Stimulated activated CD4-positive, alpha-beta T cell treated with anti-CD3 and anti-CD28 coated beads, Interleukin-1b, Interleukin-23, amount 100 ng/mL, for 1 hour (primary cell): ENCODE measurements at places on chromosomes 12 and 14.

DNA sequence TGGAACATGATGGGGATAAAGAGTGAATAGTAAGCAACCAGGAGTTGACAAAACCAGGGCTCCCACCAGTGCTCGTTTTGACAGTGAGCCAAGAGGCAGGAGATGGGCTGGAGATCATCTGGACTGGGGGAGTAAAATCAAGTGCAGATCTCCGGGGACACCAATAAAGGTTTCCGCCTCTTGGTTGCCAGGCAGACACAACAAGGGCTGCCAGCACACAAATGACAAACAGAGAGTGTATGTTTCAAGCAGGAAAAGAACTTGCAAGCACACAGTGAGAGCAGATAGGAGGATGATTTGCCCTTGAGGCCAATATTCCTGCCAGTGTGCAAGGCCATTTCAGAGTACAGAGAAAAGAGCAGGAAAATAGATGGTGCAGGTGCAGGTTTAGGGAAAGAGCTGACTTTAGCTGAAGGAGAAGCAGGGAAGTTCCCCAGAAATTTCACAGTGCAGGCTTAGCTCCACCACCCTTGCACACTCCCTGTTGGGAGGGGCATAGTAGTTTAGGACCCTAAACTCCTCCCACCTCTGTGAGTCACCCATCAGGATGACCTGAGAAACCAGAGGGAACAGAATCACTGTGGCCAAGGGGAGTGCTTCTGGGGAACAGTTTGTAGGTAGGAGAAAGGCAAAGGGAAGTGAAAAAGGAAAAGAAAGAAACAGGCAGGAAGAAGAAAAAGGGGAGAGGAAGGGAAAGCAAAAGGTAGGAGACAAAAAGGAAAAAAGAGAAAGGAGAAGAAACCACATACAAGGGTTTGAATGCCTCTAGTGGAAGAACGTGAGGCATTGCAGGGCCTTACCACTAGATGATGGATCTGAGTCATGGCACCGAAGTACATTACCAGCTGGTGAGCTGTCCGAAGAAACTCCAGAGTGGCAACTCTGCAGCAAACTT is 404.4 kb downstream of the SLC6A15 start:
- DNase-seq, result no peak

DNA sequence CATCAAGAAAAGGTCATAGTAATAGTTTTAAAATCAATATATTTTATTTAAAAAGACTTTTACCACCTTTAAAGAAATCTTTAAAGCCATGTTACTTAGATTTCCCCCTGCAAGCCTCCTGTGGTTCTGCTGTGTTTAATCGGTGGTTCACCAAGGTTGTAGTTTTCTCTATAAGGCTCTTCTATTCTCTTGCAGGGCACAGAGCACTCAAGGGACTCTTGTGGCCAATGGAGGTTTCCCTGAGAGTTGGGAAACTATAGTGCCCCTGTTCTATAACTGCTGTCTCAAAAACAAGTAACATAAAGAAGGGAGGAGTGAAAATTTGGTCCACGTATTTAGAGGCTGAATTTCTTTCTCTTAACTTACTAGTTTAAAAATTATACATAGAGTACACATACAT is 25.0 kb downstream of the DACT1 start:
- no peak for DNase-seq

DNA sequence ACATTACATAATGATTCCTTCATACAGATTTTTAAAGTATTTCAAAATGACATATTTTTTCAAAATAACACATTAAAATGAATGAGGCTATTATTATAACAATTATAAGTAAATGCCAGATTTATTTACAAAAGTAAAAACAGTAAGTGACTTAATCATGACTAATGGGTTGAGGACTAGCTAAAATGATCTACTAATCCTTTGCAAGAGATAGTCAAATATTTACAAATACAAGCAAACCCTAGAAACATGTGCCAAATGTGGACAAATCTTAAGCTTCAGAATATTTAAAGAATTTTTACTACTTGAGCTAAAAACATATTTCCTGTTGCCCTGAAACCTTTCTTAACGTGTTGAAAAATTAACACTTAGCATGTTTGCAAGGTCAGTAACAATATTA is 74.8 kb downstream of the KIF21A start:
- no peak for DNase-seq

- no peak for DNase-seq
These were observed 212.9 kb upstream of the FAR2 start for GRCh38 chr12:28936221-28936620.

- DNase-seq, result no peak
These were observed 71.7 kb upstream of the GPATCH2L start for GRCh38 chr14:76080025-76080424.

- no peak for DNase-seq
These were observed 172.3 kb downstream of the DUSP6 start for GRCh38 chr12:89179983-89180382.

DNA sequence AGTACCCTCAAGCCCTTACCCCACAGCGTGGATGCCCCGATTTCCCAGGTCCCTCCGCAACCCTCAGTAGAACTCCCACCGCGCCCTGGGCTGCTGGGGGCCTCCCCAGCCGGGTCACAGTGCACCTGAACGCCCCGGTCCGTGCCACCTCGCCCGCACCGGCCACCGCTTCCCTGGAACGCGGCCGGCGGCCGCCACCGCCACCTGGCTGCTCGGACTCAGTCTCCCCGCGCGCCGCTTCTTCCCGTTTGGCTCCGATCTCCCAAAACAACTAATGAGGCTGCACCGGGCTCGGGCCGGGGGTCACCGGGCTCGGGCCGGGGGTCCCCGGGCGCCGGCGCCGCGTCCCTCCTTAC is 1.0 kb downstream of the ITPK1 start:
- DNase-seq, result no peak

DNA sequence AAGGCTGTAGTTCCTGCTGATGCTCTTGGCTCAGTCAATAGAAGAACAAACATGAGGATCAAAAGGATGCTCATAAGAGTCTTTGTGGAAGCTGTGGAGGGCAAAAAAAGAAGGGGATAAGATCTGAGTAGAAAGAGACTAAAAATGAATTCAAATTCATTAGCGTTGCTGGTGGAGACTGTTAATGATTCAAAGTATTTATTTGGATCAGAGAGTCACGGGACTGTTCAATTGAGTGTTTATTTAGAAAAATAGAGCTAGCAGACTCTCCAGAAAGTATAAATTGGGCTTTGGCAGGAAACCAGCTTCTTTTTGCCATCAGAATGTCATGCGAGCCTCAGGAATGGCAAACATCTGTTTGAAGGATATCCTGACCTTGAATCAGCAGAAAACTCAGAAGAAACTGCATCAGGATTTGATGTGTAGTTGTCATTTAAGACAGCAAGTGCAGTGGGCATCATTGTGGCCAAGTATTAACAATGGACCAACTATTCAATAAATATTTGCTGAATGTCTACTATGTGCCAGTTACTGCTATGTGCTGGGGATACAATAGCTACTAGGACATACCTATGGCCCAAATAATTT is 126.4 kb downstream of the TBC1D30 start:
- DNase-seq, result no peak

DNA sequence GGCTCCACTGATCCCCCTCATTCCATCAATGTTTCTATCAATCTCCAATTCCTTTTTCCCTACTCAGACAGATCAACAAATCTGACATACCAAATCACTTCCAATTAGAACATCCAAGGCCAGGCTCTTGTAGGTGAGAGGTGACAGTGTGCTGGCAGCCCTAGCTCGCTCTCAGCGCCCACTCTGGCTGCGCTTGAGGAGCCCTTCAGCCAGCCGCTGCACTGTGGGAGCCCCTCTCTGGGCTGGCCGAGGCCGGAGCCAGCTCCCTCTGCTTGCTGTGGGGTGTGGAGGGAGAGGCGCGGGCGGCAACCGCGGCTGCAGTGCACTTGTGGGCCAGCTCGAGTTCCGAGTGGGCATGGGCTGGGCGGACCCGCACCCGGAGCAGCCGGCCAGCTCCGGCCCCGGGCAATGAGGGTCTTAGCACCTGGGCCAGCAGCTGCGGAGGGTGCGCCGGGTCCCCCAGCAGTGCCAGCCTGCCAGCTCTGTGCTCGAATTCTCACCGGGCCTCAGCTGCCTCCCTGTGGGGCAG is 6.0 kb upstream of the ITPR2 start:
- no peak for DNase-seq

DNA sequence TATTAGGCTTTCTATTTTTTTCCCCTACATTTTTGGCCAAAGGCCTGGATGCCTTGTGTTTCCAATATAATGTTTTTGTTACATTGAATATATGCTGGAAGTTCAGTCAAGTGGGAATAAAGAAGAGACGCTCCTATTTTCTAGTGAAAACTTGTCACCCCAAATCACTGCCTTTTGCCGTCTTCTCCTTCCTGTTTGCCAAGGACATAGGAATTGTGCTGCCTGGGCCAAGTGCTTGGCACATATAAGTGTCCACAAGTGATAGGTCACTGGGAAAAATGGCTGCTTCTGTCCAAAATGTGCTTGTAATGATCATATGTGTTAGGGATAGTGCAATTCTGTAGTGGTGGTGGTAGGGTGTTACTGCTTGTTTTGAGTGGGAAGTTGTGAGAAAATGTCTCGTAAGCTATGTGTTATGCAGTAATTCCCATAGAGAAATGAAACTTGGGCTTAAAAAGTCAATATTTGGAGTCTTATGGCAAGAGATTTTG is 11.6 kb upstream of the KCNJ8 start:
- no peak for DNase-seq

GRCh38 chr12:87140262-87140661 is 884.1 kb upstream of the MGAT4C start:
- no peak for DNase-seq

DNA sequence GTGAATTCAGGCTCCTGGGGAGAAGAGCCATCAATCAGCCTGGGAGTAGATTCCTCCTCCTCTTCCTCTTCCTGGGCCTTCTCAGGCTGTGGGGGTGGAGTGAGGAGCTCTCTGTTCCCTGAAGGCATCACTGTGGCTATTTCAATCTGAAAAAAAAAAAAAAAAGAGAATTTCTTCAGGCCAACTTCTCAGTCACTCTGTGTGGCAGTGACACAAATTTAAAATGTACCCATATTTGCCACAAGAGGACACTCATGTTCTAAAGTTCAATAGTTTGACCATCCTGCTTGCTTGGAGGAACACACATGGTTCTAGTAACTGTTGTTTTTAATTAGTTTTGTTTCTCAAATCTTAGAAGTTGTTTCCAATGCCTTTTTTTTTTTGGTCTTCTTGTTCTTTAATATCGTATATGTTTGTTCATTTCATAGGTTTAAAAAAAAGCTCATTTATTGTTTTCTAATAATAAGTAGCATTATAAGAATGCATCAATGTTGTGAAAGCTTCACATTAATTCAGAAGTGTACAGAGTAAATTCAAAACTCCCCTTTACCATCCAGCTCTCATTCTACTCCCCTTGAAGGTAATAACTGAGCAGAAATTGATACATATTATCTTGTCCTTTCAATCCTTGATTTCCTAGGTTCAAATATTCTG is 23.3 kb upstream of the CCER1 start:
- DNase-seq, result no peak

DNA sequence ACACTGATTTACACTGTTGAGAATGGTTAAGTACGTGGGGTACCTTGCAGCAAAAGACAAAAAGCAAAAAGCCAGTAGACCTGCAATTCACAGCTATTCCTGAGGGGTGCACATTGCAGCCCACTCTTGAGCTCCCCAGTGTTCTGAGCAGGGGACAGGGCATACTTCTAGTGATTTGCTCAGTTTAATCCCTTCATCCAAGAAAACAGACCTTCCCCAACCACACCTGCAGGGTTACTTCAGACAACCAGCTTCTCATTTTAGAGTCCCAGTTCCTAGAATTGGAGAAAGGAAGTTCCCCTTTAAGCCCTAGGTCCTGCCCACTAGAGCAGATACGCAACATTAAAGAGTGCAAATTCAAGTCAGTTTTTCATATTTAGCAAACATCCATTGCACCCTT is 3.6 kb upstream of the WSB2 start:
- no peak for DNase-seq

GRCh38 chr12:71214511-71215285 is 56.9 kb upstream of the TSPAN8 start:
- no peak for DNase-seq

DNA sequence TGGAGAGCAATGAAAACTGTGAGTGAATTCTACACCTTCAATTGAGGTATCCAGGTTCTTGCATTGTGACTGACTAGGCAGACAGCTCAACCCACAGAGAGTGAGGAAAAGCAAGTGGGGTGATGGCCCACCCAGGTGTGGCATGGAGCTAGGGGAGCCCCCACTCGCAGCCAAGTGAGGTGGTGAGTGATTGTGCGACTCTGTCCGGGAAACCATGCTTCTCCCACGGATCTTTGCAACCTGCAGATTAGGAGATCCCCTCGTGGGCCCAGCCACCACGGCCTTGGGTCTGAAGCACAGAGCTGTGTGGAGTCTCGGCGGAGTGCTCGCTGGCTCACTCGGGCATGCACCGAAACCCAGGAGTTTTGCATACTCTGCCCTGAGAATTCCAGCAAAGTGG is 120.1 kb downstream of the ALG10 start:
- no peak for DNase-seq

GRCh38 chr12:21541773-21542172 is 15.7 kb downstream of the SPX start:
- DNase-seq, result no peak

DNA sequence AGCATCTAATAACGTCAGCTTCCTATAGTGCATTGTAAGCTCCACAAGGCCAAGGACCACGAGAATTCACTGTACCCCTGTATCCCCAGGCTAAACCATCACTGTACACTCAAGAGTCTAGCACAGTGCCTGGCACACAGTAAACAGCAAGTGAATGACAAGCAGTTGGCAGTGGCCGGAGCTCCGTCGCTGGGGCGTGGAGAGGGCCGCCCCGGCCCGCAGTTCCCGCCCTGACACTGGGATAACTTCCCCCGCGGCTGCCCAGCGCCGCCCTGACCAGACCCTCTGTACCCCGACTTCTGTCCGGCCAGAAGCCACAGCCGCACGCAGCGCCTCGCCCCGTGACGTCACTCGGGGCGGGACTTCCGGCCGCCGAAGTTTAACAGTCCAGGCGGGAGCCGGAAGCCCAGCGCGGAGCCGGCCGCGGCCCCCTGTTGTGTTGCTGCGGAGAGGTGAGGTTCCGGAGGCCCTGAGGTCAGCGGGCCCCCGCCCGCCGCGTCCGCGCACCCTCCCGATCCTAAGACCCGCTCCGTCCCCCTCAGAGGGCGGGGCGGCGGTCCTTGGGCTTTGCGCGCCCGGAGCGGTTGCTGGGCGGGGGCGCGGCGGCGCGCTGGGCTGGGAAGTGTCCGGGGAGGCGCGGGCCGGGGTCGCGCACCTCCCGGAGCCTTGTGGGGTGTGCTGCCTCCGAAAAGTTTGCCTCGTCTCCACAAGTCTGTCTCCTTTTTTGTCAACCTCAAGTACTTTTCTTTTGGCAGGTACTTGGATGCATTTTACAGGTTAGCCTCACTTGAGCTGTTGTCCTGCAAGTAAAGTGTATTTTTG is at the start of gene NEDD1:
NEDD1 (plus strand) TSS at position 409 of the 822 bp plus-strand sequence. CDS start 2,503 bp downstream, outside the sequence.
- peak; percentile 48 for DNase-seq

GRCh38 chr12:53453953-53454640 is 2.2 kb downstream of the PCBP2 start:
- DNase-seq, result no peak

- no peak for DNase-seq
These were observed 179.7 kb downstream of the SLC6A15 start for GRCh38 chr12:84732828-84733340.

DNA sequence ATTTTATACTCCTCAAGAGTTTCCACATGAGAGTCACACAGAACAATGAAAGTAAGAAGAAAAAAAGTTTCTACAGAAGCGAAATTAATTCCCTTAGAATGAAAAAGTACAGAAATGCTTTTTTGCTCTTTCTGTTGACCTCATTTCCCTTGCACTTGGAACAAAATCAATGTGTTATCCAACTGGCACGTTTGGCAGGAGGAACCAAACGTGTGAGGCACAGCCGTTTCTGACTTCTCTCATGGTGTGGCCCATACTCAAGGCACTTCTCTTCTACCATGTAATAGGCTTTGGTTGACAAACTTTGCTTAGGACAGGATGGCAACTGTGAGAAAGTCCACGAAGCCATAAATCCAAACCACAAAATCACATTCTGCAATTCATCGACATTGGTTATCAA is 297.0 kb downstream of the FUT8 start:
- no peak for DNase-seq
